T-helper 2 cell treated with Interferon-gamma antibody and Interleukin-4, amounts not matched to agents 5 μg/mL and 100 μg/mL, for 36 hours (primary cell): ENCODE measurements at places on chromosomes 2 and 18.

DNA sequence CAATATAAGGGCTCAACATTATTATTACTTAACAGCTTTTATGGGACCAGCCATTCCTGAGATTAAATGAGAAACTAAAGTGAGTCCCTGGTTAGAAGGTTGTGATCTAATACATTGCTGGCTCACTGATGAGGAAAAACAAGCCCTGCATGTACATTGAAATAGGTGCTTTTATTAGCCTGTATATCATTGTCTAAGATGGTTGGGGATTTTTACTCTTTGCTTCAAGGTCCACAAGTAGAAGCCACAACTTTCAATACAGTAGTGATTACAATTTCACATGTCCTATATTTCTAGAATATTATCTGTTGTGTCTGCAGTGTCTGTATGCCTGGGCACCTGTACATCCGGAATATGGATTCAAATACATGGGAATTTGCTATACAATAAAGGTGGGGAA lies 104.1 kb upstream of the FZD5 start:
- no peaks in the 10 kb centered on the region for H3K27me3 ChIP-seq
- no peak overlapping the region for H3K4me3 ChIP-seq
- H3K4me1 ChIP-seq, result peaks cover 3% of the 10 kb centered on the region
- H3K36me3 ChIP-seq, result no peaks in the 10 kb centered on the region
- H3K27ac ChIP-seq, result no peak overlapping the region
- no peak for DNase-seq

GRCh38 chr2:240780023-240780700 lies 39.9 kb downstream of the KIF1A start:
- no peak for DNase-seq
- no peak overlapping the region for H3K4me3 ChIP-seq
- no peaks in the 10 kb centered on the region for H3K27me3 ChIP-seq
- no peak overlapping the region for H3K27ac ChIP-seq

DNA sequence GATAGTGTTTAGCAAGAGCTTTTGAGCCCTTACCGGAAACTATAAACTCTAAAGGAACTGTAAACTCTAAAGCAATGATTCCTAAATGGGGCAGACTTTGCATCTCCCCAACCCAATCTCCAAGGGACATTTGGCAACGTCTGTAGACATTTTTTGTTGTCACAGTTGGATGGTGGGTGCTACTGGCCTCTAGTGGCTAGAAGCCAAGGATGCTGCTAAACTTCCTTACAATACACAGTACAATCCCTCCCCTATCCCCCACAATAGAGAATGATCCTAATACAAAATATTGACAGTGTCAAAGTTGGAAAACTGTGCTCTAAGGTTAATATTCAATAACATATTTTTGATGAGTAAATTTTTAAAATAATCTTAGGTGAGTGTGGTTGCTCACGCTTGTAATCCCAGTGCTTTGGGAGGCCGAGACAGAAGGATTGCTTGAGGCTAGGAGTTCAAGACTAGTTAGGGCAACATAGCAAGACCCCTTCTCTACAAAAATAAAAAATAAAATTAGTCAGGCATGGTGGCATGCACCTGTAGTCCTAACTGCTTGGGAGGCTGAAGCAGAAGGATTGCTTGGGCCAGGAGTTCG lies 66.7 kb downstream of the PTPN4 start:
- peaks cover 17% of the 10 kb centered on the region for H3K36me3 ChIP-seq

DNA sequence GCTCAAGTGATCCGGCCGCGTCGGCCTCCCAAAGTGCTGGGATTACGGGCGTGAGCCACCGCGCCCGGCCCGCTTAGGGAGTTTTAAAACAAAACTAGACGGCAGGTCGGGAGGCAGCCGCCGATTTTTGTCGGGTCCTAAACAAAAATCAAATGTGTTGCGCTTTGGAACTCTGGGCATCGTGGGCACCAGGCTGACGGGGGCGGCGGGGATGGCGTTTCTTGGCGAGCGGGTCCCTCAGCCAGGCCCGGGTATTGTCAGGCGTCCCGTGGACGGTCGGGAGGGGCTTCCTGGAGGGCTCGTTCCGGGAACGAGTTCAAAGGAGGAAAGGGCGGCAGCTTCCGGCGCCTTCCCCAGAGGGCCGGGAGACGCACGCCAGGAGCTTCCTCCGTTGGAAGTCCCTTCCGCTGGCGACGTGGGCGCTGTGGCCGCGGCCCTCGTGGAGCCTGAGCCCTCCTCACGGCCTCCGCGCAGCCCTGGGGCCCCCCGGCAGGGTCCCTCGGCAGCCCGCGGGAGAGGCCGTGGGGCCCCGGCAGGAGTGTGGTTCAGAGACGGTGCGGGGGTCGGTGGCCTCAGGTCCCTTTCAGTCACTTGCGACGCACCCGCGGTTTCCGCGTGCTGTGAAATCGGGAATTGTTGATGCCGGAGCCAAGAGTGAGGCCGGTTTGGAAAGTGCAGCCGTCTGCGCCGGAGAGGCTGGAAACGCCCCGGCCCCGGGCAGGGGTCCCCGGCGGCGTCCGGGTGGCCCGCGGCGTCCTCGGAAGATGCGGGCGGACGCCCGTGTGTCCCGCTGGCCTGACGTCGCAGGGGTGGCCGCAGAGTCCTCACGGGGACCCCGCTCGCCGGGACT lies 59.3 kb downstream of the EMILIN2 start:
- peak; percentile 39 for DNase-seq
- peak overlapping the region; percentile 83 for H3K4me3 ChIP-seq

GRCh38 chr2:181471783-181472182 lies 14.6 kb downstream of the ITGA4 start:
- peak overlapping the region; percentile 78 for H3K27ac ChIP-seq
- H3K36me3 ChIP-seq, result peaks cover 85% of the 10 kb centered on the region
- H3K27me3 ChIP-seq, result no peaks in the 10 kb centered on the region
- peak overlapping the region; percentile 73 for H3K4me3 ChIP-seq

GRCh38 chr18:24514439-24514838 lies 54.0 kb downstream of the HRH4 start:
- H3K4me1 ChIP-seq, result no peaks in the 10 kb centered on the region
- no peak for DNase-seq
- H3K4me3 ChIP-seq, result no peak overlapping the region
- no peaks in the 10 kb centered on the region for H3K36me3 ChIP-seq
- H3K27ac ChIP-seq, result no peak overlapping the region

GRCh38 chr2:146366276-146366675 lies 1478.6 kb upstream of the ACVR2A start:
- no peak overlapping the region for H3K4me3 ChIP-seq
- no peak for DNase-seq
- no peak overlapping the region for H3K27ac ChIP-seq
- H3K36me3 ChIP-seq, result no peaks in the 10 kb centered on the region
- no peaks in the 10 kb centered on the region for H3K27me3 ChIP-seq

DNA sequence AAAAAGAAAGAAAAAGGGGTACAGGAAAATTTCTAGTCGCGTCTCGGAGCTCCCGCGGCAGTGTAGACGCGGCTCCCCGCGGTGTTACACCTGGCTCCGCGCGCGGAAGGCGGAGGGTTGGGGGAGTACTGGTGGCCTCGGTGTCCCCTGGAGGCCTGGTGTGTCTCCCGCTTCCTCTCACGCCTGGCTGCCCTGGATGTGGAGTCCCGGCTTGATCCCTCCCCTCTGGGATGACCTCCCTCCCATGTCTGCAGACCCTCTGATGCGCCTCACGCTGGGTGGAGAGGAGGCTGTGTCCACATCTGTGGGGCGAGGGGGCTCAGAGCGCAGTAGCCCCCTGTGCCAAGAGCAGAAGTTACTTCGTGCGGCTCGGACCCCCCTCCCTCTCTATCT lies 1.2 kb downstream of the KIF5C start:
- peaks cover 14% of the 10 kb centered on the region for H3K27me3 ChIP-seq
- peak overlapping the region; percentile 87 for H3K4me3 ChIP-seq
- peak overlapping the region; percentile 82 for H3K27ac ChIP-seq
- peaks cover 6% of the 10 kb centered on the region for H3K36me3 ChIP-seq
- DNase-seq, result no peak

DNA sequence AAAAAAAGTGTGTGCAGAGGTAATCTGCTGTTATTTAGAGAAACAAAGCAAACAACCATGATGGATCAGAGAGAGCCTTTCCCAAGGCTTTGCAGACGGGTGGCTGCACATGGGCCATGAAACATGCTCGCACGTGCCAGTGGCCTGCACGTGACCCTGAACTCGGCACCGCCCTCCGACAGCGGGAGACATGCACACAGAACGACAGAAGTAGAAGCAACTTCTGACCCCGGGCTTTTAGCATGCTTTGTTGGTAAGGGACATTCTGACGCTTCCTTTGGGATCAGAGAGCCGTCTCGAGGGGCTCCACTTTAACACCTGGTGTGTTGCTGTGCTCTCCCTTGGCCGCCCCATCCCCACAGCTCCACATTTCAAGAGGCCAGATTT lies 112.5 kb downstream of the KCNF1 start:
- H3K27ac ChIP-seq, result no peak overlapping the region
- no peaks in the 10 kb centered on the region for H3K4me1 ChIP-seq
- no peaks in the 10 kb centered on the region for H3K36me3 ChIP-seq
